Substantia nigra (tissue), 51 donors: ENCODE measurements at places on chromosomes 4 and X.

- DNase-seq: no peak
Observed at GRCh38 chr4:151555151-151555945, 146.4 kb downstream of the FHIP1A start.

DNA sequence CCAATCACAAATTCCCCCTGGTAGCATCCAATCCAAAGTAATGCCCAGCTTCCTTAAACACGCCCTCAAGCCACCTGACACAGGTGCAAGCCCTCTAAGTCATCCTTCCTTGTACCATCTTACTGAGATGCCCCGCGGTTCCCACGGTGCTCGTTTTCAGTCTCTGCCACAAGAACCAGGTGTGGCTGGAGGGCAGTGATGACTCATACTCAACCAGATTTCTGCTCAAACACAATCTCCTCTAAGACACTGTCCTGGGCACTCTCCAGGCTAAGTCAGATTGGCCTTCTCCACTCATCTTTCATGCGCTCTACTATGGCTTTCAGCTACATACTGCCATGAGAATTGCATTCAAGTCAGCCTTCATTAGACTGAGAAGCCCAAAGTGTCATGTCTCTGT is 3.5 kb downstream of the SH3KBP1 start:
- no peak for DNase-seq

GRCh38 chrX:2401590-2402360 is 99.0 kb downstream of the DHRSX start:
- DNase-seq: no peak

DNA sequence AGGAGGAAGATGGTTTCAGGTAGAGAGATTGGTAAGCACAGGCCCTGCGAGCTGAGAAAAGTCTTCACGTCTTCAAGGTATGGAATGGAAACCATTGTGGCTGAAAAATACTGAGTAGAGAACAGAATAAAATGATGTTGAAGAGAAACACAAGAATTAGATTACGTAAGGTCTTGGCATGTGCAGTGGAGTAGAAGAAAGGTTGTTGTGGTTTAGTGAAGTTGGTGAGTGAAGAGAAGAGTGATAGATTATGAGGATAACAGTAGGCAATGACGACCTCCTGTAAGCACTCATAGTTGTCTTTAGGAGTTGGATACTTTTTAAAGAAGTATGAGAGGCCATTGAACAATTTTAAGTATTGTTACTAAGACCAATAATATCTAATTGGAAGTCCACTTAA is 642.6 kb downstream of the PCDH7 start:
- no peak for DNase-seq

DNA sequence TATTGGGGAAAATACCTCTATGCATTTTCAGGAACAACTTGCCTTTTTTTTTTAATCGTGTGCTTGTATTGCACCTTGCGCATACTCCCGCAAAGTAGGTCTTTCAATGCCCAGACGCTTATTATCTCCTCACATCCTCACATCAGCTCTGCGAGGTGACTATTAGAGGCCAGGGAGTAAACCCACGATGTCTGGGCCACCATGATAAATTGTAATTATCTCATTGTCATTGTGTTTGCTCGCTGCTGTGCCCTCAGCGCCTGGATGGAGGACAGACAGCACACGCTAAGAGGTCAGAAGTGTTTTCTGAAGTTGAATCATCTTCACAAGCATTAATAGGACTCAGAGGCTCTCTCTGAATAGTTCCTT is 1.0 kb upstream of the RELL1 start:
- DNase-seq: no peak

- DNase-seq: no peak
Observed at GRCh38 chr4:155769090-155769489, 10.3 kb downstream of the GUCY1B1 start.

DNA sequence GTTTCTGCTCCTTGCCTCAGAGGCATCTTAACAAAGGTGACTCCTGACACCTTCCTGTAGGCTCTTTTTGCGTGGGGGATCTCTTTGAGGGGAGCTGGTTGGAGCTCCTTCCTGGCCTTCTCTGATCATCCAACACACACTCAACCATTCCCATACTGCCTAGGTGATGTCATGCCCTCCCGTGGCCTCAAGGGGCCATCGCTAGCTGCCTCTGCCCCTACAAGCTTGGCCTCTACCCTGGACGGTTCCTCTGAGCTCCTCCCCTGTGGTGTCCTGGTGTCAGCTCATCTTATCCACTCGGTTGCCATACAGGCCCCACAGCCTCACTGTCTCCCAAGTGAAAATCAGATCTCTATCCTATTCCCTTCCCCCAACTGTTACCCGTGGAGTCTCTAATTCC is 13.7 kb upstream of the ZNF185 start:
- no peak for DNase-seq

GRCh38 chrX:22171287-22172060 is 101.2 kb upstream of the CBLL2 start:
- DNase-seq: no peak

- no peak for DNase-seq
Observed at GRCh38 chr4:61985426-61985825, 785.3 kb downstream of the ADGRL3 start.

- DNase-seq: no peak
Observed at GRCh38 chrX:1883772-1884171, 268.9 kb downstream of the ASMT start.

DNA sequence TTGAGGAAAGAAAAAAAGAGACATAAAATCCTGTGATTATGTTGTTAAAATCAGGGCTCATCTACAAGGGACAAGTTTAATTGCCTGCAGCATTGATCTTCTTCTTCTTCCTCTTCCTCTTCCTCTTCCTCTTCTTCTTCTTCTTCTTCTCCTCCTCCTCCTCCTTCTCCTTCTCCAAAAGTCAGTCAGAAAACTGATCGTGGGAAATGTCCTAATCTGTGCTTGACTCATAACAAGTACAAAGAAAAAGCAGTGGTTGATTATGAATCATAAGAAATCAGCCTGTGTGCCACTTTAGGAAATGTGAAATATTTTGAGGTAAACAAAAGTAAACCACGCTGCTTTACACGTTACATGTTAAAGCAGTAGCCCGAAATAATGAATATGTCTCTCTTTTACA is 2.7 kb upstream of the ATP10D start:
- DNase-seq: no peak

DNA sequence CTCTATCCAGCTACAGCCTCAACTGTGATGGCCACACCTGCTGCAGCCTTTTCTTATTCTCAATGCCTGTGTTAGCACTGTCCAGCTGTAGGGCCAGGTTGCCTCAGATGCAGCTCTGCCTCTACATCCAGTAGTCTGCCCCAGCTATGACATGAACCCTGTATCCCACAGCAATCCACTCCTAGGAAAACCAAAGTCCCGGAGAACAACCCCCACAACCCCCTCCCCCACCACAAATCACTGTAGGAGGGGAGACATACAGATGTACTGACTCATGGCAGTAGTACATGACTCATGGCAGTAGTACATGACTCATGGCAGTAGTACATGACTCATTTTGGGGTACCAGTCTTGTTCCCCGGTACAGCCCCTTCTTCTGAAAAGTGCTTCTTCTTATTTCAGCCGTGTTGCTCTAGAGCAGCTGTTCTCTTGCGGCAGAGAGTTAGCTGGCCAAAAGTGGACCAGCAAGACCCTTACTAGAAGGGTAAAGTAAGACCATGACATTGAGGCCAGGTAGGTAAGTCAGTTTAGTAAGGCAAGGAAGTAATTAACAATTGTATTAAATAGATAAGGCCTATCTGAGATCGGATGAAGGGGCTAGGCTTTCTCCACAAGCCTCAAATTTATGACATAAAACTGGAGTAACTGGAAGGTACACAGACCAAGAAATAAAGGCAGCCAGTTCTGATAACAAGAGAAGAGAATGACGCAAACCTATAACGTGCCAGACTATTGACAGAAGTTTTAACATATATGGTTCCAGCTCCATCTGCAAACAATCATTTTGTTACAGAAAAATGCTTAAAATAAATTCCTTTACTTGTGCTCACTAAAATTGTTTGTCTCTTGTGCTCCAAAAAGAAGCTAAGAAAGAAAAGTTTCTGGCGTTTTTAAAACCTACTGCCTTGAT is 221.4 kb downstream of the TACR3 start:
- DNase-seq: no peak

DNA sequence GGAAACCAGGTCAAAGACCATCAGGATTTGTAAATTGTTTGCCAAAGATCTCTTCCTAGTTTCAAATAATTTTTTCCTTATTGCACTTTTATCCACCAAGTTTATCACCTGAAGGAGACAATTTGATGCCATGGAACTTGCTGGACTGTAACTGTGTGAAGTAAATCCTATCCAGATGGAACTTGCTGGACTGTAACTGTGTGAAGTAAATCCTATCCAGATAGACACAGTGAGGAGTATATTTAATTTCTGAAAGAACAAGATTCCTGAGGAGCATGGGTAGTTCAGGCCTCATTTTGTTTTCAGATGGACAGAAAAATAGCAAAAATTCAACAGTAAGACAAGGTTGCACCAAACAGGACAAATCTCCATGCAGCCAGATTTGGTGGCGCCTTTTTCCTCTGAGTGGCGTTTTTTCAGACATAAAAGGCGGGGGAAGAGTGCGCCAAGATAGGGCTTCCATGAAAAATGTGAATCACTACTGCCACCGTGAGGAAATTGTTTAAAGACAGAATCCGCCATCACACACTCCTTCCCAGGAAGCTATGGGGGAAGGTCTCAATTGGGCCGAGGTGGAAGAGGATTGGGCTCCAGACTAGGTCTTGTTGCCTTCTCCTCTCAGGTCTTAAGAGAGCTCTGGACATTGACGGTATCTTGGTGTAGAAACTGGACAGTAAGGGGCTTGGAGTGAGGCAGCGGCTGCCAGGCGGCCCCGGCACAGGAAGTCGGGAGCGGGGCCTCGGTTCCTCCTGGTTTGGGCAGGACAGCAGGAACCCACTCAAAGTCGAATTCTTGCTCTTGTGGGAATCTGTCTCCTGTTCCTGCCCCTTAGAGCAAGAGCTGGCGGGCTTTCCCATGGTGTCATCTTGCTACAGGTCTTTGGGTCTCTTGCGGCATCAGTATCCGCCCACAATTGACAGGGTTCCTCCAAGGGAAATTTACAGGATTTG is 234.7 kb downstream of the OR13H1 start:
- no peak for DNase-seq

- no peak for DNase-seq
Observed at GRCh38 chr4:36722986-36723385, 441.6 kb downstream of the DTHD1 start.

DNA sequence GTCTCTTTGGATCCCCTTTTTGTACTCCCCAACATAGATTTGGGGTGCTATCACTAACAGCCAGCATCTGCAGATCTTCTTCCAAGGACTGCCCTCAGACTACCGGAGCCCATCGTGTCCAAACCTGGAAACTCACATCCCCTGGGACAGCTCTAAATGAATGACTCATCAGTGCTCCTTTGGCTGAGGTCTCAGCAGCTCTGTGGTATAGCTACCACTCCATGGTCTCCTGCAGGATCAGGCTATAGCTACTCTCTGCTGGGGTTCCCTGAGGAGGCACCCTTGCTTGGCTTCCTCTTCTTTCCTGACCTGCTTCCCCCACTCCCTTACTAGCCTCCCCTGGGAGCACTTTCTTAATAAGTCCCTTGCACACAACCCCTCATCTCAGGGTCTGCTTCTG is 97.5 kb upstream of the PRPS2 start:
- DNase-seq: no peak

GRCh38 chr4:72613959-72614358 is 44.9 kb upstream of the ADAMTS3 start:
- DNase-seq: no peak

DNA sequence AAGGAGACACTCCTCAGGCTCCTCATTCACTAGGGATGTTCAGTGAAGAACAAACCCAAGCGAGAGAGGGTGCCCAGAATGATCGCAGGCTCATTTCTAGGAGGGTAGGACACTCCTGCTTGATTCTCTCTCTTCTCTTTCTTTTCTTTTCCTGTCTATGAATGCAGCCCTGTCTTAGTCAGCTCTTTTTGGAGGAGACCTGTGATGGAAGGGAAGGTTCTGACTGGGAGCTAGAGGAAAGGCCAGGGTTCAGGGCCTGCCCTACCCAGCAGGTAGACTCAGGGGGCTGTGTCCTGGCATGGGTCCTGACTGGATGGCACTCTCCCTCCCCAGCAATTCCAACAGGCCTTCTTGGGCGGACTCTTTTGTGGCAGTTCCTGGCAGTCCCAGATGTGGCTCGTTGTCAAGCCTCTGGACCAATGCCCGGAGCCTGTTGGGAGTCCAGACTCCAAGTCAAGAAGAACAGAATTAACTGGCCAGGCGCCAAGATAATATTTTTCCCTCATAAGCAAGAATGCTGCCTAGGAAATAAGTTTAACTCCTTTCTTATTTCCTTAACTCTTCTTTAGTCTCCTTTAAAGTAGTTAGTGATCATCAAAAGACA is 139.4 kb upstream of the SCML1 start:
- peak; percentile 1 for DNase-seq

- DNase-seq: no peak
Observed at GRCh38 chr4:41050880-41051775, 163.2 kb downstream of the APBB2 start.

DNA sequence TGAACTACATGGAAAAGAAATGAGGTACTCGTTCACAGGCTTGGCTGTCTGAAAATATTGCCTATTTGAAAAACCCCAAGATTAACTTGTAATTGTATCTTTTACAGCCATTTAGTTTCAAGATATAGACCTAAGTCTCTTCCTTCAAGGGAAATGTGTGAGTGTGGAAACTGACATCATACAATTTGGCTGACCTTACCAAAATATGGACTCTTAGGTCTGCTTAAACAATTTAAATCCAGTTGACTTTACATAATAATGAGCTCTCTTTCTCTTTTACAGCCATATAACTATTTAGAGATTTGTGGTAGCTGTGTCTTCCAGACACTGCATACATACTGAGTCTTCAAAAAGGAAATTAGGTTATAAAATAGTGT is 186.9 kb downstream of the NR3C2 start:
- DNase-seq: no peak

- no peak for DNase-seq
Observed at GRCh38 chr4:113509851-113510250, 251.7 kb downstream of the CAMK2D start.

DNA sequence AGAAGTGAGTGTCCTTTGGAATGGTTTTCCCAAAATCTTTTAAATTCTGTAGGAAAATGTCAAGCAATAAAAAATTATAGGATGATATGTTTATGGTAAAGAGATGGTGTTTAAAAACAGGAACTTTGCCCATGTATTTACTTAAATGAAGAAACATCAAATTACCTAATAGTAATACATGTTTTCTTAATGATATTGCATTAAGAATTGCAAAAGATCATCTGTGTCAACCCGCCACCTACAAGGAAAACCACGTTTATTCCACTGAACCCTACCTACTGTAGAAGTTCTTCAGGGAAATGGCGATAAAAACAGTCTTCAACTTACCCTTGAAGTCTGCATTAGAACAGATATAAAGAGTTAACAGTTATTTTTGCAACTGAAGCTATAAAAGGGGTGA is 67.2 kb upstream of the NDP start:
- no peak for DNase-seq

DNA sequence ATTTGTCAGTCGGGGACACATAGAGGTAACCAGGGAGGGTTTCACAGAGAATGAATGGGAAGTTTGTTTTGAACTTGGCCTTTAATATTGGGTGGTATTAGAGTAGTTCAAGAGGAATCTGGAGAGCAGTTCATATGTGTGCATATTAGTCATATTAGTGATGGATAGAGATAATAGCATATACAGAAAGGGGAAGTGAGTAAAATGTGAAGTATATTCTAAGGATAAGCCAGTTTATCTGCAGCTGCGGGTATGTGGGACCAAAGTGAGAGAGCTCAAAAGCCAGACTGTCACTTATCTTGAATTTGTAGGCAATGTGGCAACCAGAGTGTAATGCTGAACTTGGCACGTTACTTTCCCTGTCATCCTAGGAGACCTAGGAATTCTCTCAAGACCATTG is 169.9 kb downstream of the AFF2 start:
- DNase-seq: no peak

- no peak for DNase-seq
Observed at GRCh38 chr4:92270908-92271307, 32.9 kb upstream of the GRID2 start.

- DNase-seq: no peak
Observed at GRCh38 chrX:69156638-69157037, 8.6 kb downstream of the PJA1 start.
